ENCODE measurements at places on chromosomes 2 and 18. TPM values are rescaled to one million over a fixed set of nuclear protein-coding genes. Genes with fewer than 3 reads are reported as not detected.

The GKN2 gene
- total RNA-seq: not detected

- no peak for DNase-seq
These were observed 11.1 kb upstream of the CABYR start for GRCh38 chr18:24127735-24128134.

DNA sequence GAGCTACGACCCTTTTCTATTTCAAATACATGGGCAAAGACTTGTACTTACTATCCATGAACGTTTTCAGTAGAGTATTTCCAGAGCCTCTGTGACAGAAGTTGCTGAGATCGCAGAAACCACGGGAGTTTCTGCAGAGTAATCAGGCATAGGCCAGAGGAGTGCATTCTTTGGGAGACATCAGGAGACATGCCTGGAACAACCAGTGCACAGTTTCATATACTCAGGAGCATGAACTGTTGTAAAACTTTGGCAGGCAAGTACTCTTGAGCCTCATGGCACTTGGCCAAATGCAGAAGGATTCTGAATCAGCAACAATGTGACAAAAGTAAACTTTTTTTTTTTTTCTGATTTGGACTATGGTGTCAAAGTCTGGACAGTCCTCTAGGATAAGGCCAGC is 307.1 kb downstream of the GRB14 start:
- DNase-seq: no peak

- DNase-seq: no peak
These were observed 127.6 kb upstream of the ITGA6 start for GRCh38 chr2:172299741-172300140.
